ENCODE measurements at places on chromosomes 2 and 18.

DNA sequence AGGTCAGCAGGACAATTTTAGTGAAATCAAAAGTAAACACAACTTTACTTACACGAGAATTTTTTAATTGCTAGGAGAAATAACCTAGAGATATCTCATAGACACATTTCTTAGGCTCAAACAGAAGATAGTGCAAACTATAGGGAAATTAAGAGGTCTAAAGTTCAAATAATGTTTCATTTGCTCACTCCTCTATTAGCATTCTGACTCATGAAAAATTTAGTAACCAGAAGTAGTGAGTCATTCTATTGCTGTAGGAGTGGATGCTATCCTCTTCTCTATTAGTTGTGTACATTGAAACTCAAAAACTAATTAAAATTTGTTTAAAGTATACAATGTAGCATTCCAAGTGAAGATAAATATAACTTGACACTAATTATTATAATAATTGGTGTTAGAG, 908.3 kb upstream of the TMEFF2 start:
- DNase-seq: no peak

DNA sequence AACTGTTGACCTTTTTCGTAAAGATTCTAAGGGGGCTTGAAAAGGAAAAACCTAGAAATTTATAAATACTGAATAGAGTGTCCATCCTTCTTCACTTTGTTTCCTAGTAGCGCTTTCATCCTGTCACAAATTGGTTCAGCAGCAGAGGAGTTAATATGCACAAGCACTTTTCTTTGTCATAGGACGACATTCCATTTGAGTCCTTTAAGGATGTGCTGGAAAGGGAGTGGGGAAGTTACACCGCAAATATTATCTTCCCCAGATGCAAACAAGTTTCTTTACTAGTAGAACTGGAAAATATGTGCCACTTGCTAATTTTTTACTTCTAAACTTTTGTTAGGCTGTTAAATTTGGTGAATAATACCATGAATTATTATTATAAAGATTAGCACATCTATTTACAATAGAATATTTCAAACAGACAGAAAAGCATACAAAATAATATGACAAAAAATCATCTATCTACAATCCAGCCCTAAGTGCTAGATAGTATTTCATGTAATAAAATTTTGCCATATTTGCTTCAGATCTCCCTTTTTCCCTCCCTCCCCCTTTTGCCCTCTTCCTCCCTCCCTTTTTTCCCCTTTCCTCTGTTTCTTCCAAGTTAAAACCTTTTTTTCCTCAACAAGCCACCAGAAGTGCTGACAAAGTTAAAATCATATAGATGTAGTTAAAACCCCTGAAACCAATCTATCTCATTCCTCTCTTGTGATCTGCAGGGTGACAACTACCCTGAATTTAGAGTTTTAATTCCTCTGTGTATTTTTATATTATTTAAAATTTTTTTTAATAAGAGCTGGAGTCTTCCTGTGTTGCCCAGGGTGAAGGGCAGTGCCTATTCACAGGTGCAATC, 50.5 kb upstream of the MAP4K3 start:
- no peak for DNase-seq

DNA sequence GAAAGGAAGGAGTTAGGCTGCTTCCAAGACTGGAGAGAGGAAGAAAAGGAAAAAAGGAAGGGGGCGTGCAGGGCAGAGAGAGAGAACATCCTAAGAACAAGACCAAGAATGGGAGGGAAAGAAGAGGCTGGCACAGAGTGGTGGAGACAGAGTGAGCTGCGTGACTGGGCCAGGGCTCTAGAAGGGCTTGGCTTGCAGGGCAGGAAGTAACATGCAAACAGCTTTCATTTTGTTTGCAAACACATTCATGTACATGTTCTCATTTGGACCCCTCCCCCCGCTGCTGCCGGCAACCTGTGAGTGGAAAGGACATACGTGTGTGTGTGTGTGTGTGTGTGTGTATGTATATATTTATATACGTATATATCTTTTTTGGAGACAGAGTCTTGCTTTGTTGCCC, 46.8 kb upstream of the DNMT3A start:
- DNase-seq: no peak

DNA sequence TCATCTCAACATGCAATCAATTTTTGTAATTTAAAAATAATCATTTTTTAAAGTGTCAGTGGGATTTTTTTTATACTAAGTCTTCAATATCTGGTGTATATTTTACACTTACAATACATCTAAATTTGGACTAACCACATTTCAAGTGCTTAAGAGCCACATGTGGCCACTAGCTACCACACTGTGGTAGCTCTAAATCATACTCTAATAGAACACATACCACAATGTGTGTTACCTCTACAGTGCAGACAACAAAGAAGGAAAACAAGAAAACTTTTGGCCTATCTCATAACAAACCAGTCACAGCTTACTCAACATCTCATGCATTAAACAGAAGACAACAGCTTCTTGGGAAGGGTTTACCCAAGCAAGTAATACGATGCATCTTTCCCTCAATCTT, 24.5 kb downstream of the PIAS2 start:
- no peak for DNase-seq

DNA sequence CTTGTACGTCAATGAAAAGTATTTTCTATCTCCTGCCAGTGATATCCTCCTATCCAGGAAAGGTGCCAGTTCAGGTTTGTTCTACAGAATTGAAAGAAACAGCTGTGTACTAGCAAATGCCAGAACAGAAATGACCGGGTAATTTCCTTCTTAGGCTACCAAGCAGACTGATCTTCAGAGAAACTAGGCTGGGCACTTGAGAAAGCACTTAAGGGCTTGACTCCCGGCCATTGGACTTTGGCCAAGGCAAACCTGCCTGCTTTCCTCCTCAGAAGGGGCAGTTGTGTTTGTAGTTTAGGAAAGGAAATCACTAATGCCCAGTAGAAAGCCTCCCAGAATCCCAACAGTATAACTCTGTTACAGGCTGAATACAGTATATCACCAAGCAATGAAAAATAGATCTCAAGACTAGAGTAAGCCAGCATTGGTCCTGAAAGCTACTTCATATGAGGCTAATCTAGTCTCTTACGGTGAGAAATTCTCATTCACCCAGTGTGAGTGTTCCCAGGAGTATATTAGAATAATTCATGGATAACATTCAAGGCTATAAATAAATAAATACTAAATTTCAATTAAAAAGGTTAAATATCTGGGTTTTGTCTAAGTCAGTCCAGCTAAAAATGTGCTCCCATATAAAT, 43.0 kb upstream of the COL5A2 start:
- DNase-seq: no peak

DNA sequence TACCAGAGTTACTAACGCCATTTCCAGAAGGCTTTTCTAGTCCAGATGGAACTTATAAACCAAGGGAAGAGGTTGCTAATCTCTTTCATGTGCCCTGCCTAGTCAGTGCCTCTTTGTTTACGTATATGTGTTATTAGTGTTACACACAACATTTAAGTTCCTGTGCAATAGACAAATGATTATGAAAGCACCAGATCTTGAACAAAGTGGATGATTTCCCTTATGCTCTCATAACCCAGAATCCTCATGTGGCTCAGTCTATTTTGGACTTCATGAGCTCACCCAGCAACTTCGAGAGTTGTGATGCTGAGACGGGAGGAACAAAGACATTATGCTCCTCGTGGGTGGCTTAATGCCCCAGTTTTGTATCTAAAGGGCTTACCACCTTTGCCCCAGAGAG, 214.4 kb upstream of the SP5 start:
- DNase-seq: no peak

- no peak for DNase-seq
Measured at GRCh38 chr2:70553334-70553583, 367 bp downstream of the TGFA start.

- no peak for DNase-seq
Measured at GRCh38 chr2:116732322-116732721, 1082.2 kb upstream of the DDX18 start.

DNA sequence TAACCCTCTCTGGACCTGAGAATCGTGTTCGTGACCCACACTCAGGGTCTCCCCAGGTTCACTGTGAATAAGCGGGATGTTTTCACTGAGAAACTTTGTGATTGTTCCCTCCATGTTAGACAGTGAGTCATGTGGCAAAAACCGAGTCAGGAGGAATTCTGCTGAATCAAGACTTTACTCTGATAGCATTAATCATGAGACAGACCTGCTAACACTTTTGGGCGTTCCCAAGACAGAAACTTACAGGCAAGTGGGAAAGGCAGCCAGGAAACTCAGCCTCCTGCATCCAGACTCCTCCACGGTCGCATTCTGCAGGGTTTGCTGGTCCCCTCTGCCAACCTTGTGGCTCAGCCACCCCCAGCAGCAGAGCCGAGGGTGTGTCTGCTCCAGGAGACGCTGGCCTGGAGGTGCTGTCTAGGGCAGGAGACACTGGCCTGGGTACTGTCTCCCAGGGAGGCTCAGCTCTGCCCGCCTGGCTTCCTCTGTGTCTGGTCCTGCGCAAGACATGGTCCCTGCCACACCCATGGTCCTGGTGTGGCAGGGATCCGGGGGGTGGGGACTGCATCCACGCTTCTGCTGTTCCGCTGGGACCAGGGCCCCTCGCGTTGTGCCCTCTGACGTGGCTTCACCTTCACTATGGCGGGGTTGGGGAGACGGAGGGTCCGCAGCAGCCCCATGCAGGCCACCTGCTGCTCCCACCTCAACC, 177.4 kb downstream of the TWIST2 start:
- DNase-seq: no peak
